ENCODE measurements at places on chromosomes 1 and 21. TPM values are rescaled to one million over a fixed set of nuclear protein-coding genes. Genes with fewer than 3 reads are reported as not detected.

C1orf94 gene
- not detected for total RNA-seq

GSTM4 gene
- total RNA-seq = 12.4 TPM

FAM78B gene
- 1.1 TPM for total RNA-seq

AKT3 gene
- 94.3 TPM for total RNA-seq

GJA8 gene
- total RNA-seq = not detected

C1orf53 gene
- 1.4 TPM for total RNA-seq

Data from urinary bladder (tissue), 4 donors.